Fibroblast of the conjunctiva (primary cell): ENCODE measurements at places on chromosomes 3 and 15.

- DNase-seq = no peak
Observed at GRCh38 chr3:45355351-45355750, 33.0 kb upstream of the LARS2 start.

GRCh38 chr3:77041811-77042210 lies 1.9 kb downstream of the ROBO2 start:
- no peak for DNase-seq

- no peak for DNase-seq
Observed at GRCh38 chr15:99320374-99321215, 69.3 kb downstream of the LRRC28 start.

DNA sequence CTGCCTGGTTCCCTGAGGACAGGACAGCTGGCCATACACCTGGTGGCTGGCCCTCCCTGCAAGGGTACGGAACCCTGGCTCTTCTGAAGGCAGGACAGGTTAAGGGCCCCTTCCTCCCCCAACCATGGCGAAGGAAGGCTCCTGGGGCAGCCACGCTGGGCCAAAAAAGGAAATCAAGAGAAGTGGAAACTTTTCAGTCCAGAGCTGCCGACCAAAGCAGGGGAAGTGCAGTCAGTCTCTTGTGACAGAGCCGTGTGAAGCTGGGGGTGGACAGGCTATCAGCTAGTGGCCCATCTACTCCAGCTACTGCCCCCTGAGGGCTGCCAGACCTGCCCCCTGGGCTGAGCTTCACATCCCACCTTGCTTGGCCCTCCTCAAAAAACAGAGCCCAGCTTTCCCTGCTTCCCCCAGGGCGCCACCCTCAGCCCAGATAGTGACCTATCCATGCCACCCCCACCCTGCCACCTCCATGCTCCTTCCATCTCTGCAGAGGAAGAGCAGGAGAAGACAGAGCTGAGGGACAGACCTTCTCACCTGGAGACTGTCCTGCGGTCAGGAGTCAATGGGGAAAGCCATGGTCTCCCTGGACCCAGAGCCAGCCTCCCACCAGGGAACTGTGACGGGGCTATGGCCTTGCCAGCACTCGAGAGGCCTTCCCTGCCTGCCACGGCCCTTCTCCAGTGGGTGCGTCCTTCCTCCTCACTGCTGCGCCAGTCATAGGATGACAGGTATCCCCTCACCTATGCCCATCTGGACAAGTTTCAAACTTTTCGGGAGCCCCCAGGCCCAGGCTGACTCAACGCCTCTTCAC lies 4.6 kb downstream of the SEMA7A start:
- no peak for DNase-seq

GRCh38 chr15:87711026-87711425 lies 545.5 kb downstream of the NTRK3 start:
- no peak for DNase-seq

- DNase-seq = no peak
Observed at GRCh38 chr3:185930393-185931107, 7.3 kb downstream of the TRA2B start.

DNA sequence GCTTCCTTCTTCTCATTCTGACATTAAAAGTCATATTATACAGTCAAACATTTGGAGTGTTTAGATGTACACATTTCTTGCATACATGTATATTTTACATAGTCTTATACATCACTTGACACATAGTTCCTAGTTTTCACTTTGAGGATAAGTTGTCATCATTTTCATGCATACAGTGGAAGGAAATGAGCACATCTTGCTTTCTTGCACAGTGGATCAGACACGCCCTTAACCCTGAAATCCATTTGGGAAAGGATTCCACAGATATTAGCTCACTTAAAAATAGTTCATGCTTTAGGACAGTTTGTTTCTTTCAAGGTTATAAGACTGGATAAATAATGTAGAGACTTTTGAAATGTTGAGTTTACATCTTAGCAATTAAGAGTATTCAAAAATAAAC lies 148.6 kb upstream of the MME start:
- peak; percentile 34 for DNase-seq
